ENCODE measurements at places on chromosomes 7 and 10.

GRCh38 chr7:141356161-141356560 is 195.0 kb upstream of the AGK start:
- ATAC-seq: no peak

DNA sequence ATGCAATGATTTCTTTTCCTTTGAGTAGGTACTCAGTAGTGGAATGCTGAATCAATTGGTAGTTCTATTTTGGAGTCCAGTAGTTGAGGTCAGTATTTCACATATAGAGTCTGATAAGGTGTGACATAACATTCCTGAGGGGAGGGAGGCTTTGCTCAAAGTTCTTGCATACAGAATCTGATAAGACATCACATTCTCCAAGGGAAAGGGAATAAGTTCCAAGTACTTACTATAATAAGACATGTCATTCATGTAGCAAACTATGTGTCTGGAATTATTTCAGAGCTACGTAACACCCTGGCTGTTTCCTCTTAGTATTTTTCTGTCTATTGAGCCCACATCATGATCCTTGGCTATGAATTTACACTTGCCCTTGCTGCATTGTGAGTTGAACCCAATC is 74.3 kb upstream of the POM121L12 start:
- no peak for ATAC-seq

DNA sequence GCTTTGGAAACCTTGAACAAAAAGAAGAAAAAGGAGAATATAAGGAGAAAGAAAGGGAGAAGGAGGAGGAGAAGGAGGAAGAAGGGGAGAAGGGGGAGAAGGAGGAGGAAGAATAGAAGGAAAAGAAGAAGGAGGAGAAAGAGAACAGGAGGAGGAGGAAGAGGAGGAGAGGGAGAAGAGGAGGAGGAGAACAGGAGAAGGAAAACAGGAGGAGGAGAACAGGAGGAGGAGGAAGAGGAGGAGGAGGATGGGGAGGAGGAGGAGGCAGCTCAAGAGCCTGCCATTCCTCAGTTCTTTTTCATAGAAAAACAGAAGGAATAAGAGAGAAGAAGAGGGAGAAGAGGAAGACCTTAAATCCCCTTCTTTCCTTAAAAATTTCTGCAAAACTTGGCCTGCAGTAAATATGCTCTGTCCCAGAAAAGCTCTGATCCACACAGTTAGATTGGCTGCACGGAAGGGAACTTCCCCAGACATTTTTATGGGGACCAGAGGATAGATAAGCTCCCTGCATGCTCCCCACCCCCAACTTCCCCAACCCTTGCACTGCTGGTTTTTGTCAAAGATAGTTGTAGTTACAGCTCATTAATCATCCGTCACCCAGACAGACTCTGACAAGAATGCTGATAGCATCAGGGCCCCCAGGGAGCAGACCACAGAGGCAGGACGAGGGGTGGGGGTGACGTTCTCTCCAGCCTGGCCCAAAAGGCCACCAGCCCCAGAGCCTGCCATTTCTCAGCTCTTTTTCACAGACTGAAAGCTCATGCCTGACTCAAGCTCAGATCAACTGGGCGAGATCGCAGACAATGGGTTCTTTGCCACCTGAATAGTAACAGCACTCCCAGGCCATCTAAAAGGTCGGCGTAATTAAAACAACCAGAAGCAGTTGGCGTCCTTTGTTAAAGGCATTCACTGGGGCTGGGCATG is 34.5 kb upstream of the LYZL1 start:
- no peak for ATAC-seq

DNA sequence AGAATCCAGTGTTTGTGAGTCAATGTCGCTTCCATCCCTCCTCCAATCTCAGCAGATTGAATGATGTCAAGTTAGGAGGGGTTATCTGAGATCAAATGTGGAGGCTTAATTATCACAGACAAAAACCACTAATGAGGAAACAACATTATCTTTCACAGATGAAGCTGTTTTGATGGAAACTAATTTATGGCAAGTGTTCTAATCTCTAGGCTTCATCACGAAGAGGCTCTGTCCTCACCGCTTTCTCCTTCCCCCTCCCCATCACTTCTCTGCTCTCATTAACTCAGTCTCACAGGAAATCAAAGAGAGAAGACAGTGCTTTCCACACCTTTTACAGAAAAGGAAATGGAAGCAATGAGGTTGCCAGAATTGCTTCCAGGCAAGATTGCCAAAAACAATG is 283.7 kb downstream of the BMPER start:
- ATAC-seq: no peak

DNA sequence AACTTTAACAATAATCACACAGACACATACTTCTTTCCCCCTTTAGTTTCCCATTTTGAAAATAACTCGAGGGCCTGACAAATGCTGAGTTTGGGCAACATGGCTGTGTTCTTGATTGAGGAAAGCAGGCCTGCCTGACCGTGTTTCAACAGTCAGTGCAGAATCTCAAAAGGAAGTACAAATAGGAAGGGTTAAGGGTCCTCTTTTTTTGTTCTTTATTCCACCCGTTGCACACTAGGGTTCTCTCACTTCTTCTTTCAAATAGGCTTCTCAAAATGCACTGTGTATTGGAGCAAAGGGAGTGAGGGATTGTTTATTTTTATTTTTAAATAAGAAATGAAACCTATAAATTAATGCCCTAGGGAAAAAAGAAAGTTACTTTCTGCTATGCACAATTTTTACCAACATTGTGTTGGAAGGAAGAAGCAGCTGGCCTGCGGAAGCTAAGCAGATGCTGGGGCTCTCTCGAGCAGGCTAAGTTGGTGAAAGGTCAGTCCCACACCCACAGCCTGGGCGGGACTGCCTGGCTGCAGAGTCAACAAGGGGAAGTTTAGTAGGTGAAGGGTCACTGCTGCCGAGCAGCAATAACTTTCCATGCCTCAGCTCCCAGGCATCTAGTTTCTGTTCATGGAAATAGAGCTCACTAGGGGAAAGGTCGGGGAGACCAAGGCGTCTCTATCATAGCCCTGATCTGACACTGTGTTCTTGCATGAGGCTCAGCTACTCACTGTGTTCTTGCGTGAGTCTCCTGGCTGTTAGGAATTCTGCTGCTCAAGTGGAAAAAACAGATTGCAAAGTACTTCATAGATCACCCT is 12.2 kb upstream of the PDK4 start:
- ATAC-seq: no peak

- peak; percentile 52 for ATAC-seq
These were observed 221.7 kb downstream of the PHTF2 start for GRCh38 chr7:78020136-78020873.

- ATAC-seq: no peak
These were observed 11.8 kb downstream of the ZAN start for GRCh38 chr7:100745184-100745583.

- no peak for ATAC-seq
These were observed 11.3 kb upstream of the STMP1 start for GRCh38 chr7:135650831-135651573.

Measured in activated T-helper 17 cell treated with anti-CD3 and anti-CD28 coated beads, Interleukin-2, amount 50 U/mL, for 72 hours (primary cell).